ENCODE measurements at places on chromosomes 7 and 10.

DNA sequence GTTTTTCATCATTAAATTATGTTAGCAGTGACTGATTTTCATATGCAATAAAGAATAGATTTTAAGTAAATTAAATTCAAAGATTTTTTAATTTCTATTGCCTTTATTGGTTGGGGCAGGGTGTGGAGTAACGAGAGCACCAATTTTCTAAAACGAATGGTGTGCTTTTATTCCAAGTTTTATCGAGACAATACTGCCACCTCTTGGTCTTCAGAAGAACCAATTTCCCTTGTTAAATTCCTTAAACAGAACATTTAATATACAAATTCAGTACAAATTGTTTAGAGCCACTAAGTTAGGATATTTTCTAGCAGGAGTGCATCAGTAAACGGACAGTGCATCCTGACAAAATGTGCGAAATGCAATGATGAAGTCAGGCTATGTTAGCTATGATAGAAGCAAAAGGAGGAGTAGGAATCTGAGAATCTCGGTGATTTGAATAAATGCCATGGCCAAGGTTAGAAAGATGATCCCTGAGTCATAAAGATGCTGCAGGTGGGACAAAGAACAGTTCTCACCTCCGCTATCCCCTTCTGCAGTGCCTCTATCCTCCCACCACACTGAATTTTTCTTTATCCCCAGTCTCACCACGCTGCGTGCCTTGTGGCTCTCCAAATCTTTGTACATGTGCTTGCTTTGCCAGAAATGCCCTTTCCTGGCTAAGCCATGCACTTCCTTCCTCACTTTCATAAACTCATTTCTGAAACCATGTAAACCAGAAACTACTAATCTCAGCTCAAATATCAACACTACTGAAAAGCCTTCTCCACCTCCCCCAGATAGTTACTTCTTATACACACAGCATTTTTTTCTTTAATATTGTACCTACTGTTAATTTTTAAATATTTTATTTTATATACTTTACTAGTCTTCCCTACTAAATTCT lies 31.9 kb upstream of the AGBL3 start:
- no peak for DNase-seq

DNA sequence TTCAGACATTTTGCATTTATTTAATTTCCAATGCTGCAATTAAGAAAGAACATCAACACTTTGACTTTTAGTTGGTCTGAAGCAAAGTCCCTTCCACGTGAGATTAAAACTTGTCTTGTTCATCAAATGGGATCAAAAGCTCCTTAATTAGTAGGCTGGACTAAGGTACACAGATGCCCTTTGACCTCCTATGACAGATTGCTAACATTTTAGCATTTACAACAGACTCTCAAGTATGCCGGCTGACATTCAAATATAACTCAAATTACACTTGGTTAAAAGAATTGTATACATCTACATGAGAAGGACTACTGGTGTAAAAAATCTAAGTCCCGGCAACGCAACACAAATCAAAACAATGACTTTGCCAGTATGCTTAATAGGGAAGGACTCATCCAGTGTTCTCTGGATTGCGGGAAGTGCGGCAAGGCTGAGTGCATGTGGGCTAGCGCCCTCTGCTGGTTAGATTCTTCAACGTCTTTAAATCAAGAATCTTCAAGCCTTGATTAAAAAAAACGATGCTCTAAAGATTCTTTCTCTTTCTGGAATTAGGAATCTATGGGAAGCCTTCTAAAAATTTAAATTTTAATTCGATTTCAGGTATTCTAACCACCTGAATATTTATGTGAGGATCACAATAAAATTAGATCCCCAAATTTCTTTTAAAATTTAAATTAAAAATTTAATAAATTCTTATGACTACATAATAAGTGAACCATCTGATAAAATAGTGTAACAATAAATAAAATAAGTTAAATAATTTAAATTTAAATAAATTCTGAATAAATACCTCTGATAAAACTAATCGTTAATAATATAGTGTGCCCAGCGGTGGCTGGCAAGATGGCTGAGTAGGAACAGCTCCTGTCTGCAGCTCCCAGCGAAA lies 444.7 kb downstream of the DGKB start:
- DNase-seq: peak; percentile 63

DNA sequence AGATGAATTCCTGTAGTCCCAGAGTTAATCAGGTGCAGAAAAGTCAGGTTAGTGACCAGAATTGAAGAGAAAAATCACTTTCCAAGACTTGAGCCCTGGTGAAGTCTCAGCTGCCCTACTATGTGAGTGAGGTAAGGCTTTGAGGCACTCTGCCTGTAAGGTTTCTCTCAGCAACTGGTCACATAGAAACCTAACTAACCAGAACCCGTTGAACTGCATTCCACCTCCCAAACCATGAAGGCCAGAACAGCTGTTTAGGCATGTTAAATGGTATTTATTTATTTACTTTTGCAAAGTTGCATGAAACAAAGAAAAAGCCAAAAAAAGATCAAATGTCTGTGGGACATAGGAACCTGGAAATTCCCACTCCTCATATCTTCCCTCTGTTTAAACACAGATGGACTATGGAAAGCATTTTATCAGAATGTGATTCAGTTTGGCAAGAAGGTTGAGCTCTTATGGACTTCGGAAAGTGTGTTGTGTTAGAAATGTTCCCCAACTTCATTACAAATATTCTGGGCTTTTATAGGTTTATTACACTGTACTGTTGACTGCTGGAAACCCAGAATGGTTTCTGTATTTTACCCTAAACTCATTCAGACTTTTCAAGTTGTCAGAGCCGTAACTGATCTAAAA lies 12.8 kb upstream of the GPR85 start:
- no peak for DNase-seq

DNA sequence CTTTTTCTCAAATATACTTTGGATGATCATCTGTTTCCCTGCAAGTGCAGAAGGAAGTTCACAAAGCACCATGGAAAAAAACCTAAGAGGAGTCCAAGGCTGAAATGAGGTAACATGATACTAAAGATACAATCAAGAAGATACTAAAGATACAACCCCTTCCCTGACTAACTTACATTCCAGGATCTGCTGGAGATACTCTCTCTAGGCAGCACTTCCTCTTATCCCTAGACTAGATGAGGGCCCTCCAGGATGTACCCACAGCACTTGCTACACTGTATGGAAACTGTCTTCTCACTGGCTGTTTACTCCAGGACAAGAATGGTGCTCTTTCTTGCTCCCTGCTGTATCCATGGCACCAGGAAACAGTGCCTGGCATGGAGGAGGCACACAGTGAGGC lies 116.4 kb upstream of the NFE2L3 start:
- no peak for DNase-seq

DNA sequence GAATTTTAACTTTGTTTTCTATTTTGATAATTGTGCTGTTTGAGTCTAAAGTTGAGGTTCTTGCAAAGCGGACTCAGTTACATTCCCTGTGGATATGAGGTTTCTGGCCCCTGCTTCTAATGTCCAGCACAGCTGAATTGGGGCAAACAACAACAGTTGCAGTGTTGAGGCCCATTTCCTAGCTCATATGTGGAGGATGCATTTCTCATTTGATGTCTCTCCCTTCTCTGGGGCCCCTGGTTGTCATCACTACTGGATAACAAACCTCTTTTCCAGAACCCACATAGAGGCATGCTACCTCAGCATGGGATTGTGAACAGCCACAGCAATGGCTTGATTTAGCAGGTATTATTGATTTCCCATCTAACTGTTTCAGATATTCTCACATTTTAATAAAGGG lies 208.2 kb upstream of the VSTM2A start:
- DNase-seq: no peak

DNA sequence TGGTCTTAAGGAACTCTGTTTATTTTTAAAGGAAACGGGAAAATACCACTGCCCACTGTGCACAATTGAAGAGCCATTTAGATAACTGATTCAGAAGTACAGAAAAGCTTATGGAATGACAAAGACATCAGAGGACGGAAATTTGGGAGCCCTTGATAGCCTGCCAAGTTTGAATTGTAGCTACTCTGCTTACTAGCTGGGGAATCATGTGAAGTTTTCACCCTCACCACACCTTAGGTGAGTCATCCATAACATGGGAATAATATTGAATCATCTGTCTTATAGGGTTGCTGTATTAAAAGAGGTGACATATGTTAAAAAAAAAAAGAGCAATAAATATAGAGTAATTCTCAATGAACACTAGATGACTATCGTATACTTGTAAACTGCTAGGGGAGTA lies 1104.2 kb downstream of the GATA3 start:
- DNase-seq: no peak

GRCh38 chr10:95414844-95415485 lies 124.2 kb upstream of the PDLIM1 start:
- no peak for DNase-seq

DNA sequence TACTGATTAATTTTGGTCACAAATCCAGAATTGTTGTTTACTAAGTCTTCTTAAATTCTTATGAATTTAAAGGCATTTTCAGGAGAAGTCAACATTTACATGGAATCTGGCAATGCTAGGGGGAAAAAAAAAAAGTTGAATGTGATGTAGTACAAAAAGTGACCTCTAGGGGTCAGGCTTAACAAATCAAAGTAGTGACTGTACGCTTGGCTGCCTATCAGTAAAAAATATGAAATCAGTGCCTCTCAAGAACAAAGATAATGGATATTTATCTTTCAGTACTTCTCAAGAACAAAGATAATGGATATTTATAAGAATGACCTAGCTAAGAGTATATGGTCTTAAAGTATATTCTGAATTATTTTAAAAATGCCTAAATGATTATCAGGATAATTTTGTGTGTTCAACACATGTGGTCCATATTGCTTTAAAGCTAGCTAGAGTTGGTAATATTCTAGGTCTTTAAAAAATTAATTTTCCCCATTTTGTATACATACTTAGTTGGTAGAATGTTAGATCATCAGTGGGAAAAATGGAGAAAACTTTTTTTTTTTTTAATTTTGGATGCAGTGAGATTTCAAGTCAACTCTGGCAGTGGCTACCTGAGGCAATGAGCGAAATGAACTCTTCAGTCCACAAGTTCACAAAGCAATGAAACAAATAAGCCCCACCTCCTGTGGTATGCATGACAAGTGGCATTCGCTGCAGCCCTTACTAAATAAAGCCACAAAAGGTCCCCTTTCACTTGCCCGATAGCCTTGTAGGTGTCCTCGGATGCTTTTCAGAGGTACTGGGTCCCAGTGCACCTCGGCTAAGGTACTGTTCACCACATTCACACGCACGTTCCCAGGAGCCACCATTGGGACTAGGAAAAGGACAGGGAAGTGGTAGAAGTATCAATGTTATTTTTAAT lies 51.2 kb upstream of the LAMB4 start:
- DNase-seq: no peak

GRCh38 chr7:24442170-24442777 lies 131.0 kb upstream of the PALS2 start:
- no peak for DNase-seq

- peak; percentile 74 for DNase-seq
Measured at GRCh38 chr7:141701489-141702046, 398 bp downstream of the DENND11 start.

- no peak for DNase-seq
Measured at GRCh38 chr10:89047397-89047796, 56.8 kb downstream of the FAS start.

- no peak for DNase-seq
Measured at GRCh38 chr7:1234049-1234880, 1.6 kb downstream of the UNCX start.

DNA sequence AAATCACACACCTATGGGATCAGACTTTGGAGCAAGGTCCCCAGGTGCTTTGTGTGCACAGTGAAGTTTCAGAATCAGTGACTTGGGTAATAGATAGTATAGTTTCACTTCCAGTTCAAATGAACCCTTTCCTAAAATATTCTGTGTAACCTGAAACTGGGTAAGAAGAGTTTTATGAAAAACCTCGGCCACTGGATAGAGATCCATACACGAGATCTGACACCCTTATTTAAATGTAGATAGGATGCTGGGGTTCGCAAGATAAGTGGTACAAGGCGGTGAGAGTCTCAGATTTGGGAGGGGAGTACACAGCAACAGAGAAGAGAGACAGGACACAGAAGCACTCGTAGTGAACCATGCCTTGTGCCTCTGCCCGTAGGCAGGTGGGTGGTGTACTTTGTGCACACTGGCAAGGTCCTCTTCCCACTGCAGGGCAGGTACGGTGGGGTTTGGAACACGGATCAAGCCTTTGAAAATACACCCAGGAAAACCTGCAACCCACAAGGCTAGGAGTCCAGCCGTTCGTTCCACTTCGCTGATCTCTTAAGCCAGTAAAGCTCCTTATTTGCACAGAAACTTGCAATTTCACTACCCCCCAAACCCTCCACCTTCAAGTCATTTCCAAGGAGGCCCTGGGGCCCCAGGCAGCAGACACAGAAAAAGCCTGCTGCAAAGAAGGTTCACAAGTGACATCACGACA lies 162.8 kb downstream of the USP6NL start:
- DNase-seq: no peak

DNA sequence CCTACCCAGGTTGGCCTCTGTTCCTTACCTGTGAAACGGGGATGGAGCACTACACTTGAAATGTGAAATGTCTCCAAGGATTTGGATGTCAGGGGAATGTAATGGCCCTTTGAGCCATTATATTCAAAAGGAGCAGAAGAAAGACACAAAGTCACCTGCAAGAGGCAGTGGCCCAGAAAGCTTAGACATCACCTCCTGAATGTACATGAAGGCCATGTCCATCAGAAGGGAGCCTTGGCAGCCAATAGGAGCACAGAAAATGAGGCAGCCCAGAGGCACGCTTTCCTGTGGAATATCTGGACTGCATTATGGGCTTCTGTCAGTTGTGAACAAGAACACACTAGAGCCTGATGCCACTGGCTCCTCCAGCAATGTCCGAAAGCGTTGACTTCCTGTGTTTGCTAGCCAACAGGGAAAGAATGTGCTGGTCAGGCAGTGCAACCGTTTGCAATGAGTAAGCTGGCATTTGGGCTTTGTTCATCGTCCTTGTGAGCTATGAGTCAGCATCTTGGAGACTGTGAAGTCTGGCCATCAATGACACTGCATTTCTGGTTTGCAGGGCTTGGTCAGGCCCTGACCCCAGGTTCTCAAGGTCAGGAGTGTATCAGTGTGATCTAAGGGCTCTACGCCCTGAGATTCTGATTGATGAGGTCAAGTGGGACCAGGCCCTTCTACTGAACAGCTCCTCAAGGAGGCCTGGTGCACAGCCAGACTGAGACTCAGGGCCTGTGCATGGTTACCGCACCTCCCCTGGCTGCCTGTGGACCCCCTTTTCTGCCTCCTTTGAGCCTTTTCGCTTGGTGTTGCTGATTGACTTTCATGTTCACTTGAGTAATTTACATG lies 222.4 kb downstream of the RPS24 start:
- DNase-seq: no peak

GRCh38 chr10:14253079-14253478 lies 77.6 kb downstream of the FRMD4A start:
- DNase-seq: no peak

All from upper lobe of right lung (tissue), 1 donor.